Stimulated activated CD4-positive, alpha-beta T cell treated with anti-CD3 and anti-CD28 coated beads, Interleukin-12 subunit alpha, Interleukin-12 subunit beta, amount 100 ng/mL, for 4 hours (primary cell): ENCODE measurements at places on chromosomes 6 and 20.

- peak; percentile 83 for DNase-seq
These were observed 8.2 kb upstream of the TBC1D7 start for GRCh38 chr6:13336553-13336952.

DNA sequence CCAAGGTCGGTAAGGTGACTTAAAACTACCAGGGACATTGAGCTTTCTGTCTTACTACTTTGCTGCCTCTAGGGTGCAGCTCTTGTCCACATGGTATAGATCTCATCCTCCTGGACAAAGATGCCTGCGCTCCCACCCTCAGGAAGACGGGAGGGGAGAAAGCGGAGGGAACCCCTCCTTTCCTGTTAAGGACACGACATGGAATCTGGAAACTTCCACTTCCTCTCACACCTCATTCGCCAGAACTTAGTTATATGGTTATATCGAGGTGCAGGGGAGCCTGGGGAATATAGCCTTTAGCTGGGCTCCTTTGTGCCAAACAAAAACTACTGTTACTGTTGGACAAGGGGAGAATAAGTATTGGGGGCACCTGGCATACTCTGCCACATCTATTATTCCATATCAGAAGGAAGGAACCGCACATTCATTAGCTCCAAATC, 224.3 kb upstream of the TSHZ2 start:
- DNase-seq, result no peak

DNA sequence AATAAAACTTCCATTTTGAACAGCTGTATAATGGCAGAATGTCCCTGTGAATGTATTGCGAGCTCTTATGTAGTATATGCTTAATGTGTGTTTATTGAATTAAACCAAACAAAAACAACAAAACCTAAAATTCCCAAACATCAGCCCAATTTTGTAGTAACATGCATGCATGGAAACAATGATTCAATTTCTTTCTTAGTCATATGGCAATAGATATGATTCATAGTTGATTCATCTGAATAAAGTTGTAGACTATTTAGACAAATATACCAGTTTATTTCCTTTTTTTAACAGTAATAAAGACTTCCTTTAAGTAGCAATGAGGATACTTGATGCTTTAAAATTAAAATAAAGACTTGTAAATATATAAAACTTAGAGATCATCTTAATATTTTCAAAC, 670.6 kb downstream of the CD109 start:
- DNase-seq, result no peak

GRCh38 chr6:170288091-170288631, 2.7 kb downstream of the DLL1 start:
- no peak for DNase-seq

- DNase-seq, result no peak
These were observed 36.4 kb downstream of the HLA-DPB1 start for GRCh38 chr6:33112148-33112547.
